ENCODE measurements at places on chromosomes 16 and 17.

DNA sequence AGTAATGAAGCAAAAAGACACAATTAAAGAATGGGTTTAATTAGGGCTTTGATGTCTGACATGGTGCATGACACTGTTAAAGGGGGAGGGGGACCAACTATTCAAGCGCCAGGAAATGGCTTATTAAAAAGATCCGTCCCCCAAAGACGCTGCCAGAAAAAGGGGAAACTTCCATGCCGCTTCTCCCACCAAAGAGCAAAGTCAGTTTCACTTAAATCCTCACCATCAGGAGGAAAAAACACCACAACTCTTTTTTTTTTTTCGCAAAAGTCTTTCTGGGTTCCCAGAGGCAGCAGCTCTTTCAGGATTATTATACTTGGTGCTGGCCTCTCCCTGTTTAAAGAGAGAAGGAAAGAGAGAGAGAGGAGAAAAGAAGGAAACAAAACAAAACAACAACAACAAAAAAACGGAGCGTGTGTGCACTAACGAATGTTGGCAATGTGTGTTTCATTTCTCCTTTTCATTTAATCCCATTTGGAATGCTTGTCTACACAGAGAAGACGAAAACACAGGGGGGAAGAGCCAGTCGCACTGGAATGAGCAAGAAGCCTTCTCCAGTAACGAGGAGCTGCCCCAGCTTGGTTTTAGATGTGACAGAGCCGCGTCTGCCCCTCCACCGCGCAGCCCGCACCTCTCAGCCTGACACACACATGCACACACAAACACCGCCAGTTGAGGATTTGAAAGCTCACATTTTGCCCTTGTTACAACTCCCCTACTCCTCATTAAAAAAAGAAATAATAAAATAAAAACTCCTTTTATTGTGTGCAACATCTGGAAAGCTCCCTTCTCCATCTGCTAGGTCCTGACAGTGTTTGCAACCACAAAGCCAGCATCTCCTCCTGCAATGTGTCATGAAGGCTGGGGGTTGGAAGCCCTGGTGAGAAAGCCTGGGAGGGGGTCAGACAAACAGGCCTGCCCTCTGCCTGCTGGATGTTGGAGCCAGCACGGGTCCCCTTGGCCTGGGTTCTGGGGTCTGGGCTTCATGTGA, 32.7 kb upstream of the AXIN2 start:
- peak; percentile 68 for DNase-seq

DNA sequence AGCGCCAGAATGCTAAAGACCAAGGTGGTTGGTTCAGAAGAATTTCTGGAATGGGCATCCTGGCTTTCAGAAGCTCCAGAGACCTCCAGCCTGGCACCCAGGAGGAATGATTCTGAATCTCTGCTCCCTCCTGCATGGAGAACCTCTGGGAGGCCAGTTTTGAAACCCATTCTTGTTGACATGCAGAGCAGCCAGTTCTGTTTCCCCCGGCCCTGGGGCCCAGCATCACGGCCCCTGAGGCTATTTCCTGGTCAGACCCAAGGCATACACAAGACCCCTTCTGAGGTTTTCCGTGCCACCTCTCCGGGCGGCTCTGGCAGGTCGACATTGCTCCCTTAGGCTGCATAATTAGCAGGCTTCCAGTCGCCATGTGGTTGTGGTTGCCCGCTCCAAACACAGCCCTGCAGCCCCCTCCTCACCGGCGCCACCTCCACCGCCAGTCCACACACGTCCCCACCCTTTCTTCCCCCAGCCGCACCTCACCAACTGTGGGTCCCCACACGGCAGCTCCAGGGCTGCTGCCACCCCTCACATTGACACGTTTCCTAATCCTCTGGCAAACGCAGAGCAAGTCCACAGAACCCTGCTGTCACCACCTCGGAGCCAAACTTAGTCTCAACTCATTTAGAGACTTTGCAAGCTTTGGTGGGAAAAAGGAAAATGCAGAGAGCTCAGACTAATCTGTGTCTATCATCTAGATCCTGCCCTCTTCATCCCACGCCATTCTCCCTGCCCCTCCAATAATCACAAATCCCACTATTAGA, 367.1 kb downstream of the SOX9 start:
- no peak for DNase-seq

- no peak for DNase-seq
Measured at GRCh38 chr17:43860927-43861622, 14.1 kb downstream of the CD300LG start.

DNA sequence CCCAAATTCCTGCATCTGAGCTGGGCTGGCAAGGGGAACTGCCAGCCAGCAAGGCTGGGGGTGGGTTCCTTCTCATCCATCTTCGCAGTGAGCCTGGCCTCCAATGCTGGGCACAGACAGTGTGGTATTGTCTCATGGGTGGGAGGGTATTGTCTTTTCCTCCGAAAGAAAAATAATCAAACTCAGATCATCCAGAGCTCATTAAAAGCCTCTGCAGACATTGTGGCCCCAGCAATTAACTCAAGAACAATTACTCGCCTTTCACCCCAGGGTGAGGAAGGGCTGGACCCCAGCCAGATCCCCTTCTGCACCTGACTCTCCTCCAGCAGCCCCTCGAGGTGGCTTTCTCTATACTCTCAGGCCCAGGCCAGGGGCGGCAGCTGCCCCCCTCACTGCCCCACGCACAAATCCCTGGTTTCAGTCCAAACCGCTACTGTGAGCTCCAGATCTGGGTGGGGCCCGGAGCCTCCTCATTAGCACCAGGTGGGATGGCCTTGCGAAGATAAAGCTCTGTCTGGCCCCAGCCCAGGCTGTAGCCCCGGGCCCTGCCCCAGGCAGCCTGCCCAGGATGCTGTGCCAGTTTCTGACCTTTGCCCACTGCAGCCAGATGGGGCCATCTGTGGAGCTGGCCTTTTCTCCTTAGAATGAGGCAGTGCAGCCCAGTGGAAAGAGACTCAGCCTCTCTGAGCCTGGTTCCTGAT, 2.3 kb upstream of the KRT15 start:
- DNase-seq = no peak

DNA sequence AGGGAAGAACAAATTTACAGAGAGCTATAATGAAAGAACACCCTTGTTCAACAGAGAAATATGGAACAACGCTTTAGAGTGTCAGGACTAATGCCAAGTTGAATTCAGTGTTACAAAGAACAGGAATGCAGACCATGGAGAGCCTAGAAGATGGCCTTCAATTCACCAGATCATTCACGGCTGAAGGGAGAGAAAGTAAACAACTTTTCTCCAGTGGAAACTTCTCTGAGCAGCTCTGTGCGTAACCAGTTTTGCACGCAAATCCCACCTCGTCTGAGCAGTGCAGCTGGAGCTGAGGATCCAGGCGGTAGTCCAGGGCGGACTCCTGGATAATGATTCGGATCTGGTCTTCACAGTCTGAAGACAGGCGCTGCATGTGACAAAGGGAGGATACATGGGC, 40.5 kb upstream of the CLEC18B start:
- DNase-seq = no peak

DNA sequence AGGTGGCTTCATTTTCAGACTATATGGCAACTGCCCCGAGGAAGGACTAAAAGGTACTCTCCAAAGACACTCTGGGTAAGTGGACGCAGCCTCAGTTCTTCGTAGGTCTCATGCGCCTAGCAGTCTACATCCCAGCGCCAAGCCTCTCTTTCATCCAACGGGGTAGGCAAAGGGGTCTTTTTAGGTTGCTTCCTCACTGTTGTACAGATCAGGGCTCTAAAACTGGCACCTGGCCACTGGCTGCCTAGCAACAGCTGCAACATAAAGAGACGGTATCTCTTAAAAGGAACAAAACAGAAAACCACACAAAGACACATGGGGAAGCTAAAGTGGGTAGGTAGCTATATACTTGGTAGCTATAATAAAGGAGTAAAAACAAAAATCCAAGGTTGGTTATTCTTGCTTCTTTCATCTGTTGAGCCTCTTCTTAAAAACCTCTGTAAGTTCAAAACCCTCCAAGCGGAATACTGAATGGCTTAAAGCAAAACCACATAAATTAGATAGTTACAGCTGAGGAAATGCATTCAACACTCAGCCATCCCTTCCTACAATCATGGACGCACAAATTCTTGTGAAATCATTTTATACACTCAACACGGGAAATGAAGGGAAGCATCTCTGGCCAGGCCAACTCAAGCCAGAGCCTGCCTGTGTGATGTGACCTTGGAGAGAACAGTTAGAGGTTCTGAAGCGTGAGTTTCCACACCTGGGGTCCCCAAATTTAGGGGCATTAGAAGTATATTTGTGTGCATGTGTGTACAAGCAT, 22.7 kb downstream of the CYTH1 start:
- DNase-seq = no peak

DNA sequence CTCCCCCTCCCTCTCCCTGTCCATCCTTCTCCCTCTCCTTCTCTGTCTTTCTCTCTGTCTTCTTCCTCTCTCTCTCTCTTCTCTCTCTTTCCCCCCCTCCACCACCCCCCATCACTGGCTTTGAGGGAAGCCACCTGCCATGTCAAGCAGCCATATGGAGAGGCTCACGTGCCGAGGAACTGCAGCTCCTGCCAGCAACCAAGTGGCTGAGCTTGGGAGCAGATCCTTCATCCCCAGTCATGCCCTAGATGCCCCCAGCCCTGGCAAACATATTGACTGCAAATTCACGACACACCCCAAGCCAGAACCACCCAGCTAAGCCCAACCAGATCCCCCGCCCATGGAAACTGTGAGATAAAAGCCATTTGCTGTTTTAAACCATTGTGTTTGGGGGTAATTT, 40.9 kb upstream of the RBFOX3 start:
- DNase-seq = no peak

DNA sequence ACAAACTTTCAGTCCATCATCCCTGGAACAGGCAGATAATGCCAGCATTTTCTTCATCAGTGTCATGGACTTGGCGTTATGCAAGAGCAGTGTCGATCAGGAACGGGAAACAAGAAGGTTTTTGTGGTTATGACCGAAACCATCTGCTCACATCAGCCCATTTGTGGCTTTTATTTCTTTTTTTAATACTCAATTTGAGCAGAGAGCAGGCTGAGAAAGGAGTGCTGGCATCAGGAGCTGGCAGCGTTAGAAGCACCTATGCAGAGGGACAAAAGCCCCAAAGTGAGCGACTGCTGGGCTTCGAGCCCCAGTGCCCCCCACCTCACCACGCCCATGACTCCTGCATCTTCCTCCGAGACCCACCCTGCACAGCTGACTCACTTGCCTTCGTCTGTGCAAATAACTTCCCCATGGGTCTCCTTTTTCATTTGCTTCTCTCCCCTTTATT, 16.2 kb upstream of the CD300E start:
- DNase-seq = no peak

DNA sequence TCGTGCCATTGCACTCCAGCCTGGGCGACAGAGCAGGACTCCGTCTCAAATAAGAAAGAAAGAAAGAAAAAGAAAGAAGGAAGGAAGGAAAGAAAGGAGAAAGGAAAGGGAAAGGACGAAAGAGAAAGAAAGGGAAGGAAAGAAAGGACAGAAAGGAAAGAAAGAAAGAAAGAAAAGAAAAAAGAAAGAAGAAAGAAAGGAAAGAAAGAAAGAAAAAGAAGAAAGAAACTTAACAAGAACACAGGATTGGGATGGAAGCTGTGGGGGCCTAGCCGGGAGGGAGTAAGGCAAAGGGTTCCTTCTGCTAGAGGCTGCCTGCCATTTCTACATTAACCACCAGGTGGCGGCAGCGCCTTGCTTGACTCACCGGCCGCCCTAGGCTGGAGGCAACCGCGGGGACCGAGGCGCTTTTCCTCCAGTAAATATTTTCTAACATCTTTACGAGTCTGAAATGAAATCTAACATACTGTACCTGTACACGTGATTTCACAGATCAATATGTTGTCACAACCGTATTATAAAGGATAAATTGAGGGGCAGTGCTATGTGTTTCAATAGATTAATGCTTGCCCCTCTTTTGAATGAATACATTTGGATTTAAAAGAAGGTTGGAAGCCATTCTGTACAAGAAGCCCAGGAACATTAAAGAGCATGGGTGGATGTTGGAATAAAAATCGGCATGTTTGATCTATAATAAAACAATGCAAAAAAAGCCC, 6.1 kb downstream of the GJD3 start:
- peak; percentile 93 for DNase-seq

DNA sequence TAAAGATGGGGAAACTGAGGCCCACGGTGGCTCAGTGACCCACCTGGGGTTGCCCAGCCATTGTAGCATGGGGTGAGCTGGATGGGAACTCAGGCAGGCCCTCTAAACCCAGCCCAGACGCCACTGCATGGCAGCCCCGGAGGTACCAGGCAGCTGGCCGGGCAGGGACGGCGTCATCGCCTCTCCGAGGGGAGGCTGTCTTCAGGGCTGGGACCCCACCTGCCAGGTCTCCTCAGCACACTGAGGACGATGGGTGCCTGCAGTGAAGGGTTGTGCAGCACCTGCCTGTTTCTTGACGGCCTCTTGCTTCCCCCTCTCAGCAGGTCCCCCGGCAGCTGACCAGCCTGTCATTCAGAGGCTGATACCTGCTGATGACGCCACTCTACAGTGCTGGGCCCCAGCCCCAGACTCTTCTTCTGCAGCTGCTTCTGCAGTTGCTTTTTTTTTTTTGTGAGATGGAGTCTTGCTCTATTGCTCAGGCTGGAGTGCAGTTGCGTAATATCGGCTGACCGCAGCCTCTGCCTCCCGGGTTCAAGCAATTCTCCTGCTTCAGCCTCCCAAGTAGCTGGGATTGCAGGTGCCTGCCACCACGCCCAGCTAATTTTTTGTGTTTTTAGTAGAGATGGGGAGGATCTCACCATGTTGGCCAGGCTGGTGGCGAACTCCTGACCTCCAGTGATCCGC, 24.7 kb downstream of the RNF213 start:
- no peak for DNase-seq
